ENCODE measurements at places on chromosomes 2 and 18. TPM values are rescaled to one million over a fixed set of nuclear protein-coding genes. Genes with fewer than 3 reads are reported as not detected.

- peak; percentile 69 for DNase-seq
These were observed 124.3 kb upstream of the FOSL2 start for GRCh38 chr2:28268386-28268785.

- no peak for DNase-seq
These were observed 78.4 kb upstream of the ARL5A start for GRCh38 chr2:151906633-151906998.

DNA sequence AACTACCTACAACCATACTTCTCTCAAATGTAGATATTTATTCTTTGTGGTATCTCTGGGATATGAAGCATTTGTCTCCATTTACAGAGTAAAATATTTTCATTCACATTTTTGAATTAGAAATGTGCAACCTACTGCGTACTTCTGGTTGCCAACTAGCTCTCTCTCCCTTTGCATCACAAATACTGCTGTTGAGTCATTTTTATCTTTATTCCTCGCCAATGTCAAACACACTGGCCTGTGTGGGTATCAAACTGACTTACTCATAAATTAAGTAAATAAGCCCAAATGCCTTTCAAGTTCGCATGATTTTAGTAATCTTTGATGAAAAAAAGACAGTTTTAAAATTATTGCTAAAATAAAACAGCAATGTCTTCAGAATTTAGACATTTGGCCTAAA is 67.3 kb downstream of the STAT4 start:
- DNase-seq = no peak

GRCh38 chr2:179059026-179059700 is 9.2 kb upstream of the CCDC141 start:
- no peak for DNase-seq

GRCh38 chr2:138752197-138752956 is 27.8 kb downstream of the NXPH2 start:
- DNase-seq = no peak

DNA sequence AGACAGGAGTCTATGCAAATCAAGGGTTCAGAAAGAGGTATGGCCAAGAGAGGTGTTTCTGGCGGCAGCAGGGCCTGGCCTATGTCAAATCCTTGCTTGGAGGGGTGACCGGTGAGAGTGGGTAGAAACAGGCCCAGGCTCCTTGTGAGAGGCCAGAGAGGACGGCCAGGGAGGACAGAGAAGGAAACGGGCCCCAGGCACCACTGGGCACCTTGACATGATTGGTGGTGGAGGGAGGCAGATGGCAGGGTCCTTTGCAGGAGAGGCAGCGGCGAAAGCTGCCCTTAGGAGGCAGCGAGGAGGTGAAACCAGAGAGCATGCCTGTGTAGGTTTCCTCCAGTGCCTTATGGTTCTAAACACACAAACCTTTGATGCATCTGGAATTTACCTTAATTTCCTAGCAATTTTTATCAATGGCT is 6.2 kb downstream of the RAMP1 start:
- DNase-seq = no peak

- no peak for DNase-seq
These were observed 16.0 kb upstream of the RPL37A start for GRCh38 chr2:216482640-216483039.

GRCh38 chr2:156982615-156983014 is 274.9 kb upstream of the GALNT5 start:
- DNase-seq = no peak

GRCh38 chr2:227933884-227934283 is 62.5 kb downstream of the DAW1 start:
- no peak for DNase-seq

DNA sequence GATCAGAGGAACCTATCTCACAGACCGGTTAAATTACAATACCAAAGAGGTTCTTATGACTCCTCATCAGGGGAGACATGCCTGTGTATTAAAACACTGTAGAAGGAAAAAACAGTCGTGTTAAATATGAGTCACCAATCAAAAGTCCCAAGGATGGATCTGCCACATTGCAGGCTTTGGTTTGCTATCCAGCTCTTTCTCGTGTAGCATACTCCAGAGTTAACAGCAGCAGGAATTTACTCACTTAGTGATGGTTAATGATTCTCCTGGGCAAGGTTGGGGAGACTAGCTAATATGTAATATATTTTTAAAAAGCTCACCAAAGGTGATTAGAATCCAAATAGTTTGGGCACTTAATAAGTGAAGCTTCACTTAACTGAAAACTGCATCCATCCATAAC is 109.7 kb downstream of the MBD5 start:
- DNase-seq = peak; percentile 19

DNA sequence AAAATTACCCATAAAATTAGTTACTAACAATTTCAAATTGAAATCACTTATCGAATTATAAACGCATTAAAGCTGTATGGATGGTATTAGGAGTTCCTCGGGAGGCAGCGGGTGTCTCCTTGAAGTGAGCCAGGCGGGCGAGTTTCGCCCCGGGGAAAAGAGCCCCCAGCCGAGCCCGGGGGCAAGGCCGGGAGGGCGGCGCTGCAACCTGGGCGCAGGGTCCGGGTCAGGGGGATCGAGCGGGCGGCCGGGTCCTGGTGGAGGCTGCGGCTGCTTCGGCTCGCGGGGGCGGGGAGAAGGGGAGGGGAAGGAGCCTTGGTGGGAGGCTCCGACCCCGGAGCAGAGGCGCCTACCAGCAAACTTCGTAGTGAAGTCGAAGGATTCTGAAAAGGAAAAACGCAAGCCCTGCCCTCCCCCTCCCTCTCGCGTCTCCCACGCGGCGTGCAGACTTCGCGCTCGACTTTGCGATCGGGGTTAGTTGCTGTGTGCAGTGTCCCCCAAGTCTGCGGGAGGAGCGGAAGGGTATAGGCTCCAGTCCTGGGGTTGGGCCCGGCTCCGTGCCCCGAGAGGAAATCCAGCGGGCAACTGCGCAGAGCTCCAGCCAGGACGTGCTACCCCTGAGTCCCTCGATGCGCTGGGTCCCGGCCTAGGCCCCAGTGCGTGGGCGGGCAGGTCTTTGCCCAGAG is 140.8 kb downstream of the MEIS1 start:
- peak; percentile 69 for DNase-seq

- no peak for DNase-seq
These were observed 69.5 kb downstream of the RPIA start for GRCh38 chr2:88760819-88761598.

DNA sequence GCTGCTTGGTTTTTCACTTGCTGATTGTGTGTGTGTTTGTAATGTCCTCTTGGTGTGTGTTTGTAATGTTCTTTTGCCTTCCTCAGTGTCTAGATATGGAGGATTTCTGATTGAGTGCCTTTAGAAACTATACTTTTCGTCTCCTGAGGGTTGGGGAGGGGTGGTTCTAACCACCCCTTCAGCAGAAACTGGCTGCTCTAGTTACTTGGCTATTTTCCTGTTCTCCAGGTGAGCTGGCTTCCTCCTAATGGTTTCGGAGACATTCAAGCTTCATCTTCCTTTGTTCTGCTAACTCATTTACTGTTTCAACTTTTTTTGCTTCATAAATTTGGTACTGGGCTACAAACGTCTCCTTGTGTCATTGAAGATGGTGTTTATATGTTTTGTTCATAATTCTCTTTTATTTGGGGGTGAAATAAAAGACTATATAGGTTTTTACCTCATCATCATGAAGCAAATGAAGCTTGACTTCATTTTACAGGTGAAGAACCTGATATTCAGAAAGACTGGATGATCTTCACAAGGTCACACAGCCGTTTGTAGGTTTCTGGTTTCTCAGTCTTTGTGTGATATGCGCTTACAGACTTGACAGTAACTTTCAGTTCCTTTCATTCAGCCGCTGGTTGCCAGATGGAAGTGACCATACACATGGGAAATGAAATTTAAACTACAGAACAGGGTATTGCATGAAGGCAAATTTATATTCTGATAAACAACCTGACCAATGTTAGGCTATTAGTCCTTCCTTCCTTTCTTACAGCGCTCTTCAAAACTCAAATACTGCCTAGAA is 238.5 kb downstream of the GALR1 start:
- no peak for DNase-seq

DNA sequence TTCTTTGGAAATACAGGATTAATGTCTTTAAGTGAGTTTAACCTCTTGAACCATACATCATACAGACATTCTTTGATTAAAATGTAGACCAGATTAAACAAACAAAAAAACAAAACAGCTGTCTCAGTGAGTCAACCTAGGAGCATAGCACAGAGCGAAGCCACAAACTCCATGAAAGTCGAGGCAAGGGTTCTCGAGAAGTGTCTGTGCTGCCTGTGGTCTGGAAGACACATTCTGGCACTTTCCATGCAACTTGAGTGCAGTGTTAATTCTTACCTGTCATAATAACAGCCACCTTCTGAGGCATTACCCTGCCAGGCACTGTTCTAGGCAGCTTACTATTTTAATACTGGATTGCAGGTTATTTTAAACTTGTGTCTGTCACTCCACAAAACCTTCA is 435.5 kb upstream of the MMADHC start:
- DNase-seq = no peak

DNA sequence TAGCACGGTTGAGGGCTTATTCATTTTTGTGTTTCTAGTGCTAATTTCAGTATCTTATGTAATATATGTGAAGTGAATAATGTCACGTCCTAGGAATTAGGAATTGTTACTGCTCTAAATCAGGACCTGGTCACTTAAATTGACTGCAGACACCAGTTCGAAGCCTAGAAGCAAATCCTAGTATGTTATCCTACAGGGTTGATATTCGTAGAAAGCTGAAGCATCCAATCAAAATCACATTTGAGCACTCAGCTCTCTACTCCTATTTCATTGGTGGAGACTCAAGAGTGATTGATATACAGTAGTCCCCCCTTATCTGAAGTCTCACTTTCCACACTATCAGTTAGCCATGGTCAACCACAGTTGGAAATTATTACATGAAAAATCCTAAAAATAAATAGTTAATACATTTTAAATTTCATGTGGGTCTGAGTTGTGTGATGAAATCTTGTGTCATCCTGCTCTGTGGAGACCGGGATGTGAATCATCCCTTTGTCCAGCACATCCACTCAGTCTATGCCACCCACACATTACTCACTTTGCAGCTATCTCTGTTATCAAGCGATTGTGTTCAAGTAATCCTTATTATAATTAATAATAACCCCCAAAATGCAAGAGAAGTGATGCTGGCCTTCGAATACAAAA is 35.2 kb upstream of the SCN9A start:
- DNase-seq = peak; percentile 73

- no peak for DNase-seq
These were observed 112.3 kb upstream of the LYPD1 start for GRCh38 chr2:132782176-132782783.

DNA sequence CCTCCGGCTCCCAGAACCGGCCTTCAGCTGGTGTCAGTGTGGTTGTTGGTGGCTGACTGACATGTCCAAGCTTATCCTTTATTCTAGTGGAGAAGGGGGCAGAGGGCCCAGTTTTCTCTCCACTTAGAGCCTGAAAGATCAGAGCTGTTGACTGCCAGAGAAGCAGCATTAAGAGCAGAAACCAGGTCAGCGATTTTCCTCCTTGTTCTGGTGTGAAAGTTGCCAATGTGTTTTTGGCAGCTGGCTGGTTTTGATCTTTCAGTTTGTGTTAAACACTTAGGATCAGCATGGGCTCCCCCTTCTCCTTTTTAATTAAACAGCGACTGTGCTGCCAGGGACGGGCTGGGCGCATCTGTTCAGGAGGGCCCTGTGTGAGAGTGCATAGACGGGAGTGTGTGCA is 100.9 kb downstream of the ASAP2 start:
- no peak for DNase-seq

GRCh38 chr18:46333431-46334135 is 229.4 kb downstream of the HAUS1 start:
- DNase-seq = no peak

GRCh38 chr2:221649051-221649775 is 77.1 kb upstream of the EPHA4 start:
- no peak for DNase-seq

DNA sequence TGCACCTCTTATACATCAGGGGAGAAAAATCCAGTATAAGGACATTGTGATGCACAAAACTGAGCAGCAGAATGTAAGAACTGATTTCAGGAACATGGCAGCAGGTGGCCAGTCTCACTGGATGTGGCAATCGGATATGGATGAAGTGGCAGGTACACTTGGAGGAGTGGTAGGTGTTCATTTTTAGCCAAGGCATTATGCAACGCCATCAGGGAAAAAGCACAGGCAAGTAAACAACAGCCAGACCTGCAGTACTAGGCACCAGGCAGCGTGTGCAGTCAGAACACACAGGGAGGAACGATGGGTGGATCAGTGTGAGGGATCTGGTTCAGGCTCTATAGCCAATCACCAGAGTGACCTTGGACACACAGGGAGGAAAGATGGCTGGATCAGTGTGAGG is 77.4 kb upstream of the GCFC2 start:
- no peak for DNase-seq

GRCh38 chr2:191881982-191882816 is 35.3 kb upstream of the CAVIN2 start:
- DNase-seq = no peak

DNA sequence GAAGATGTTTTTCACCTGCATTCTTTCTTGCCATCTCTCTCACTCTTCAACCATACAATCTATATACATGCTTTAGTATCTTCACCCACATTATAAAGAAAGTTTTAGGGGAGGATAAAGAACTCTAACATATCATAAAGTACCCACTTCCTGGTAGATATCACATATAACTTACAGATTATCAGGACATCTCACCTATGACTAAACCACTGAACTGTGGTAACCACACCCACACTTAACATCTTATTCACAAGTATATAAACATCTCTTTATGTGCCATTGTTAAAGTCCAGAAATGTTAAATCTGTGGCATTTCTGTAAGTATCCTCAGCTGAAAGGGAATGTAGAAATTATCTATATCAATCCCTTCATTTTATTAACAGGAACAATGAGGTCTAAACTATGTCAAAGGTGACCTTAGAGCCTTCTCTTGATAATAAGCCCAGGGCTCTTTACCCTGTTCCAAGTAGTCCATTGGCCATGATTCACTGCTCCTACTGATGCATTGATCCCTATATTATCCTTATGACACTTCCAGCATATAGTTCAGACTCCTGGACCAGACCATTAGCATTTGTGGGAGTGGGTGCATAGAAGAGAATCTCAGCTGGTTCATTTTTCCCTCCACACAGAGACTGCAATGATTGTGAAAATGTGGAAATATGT is 182.4 kb downstream of the SUCLG1 start:
- DNase-seq = no peak

GRCh38 chr2:42927334-42928160 is 135.2 kb upstream of the HAAO start:
- DNase-seq = no peak

XIRP2 gene
- total RNA-seq = under 0.01 TPM

MEP1B gene
- total RNA-seq = 0.64 TPM

LCT gene
- under 0.01 TPM for total RNA-seq

HOXD10 gene
- total RNA-seq = 58.7 TPM

COL4A4 gene
- under 0.01 TPM for total RNA-seq

MBD2 gene
- 35.8 TPM for total RNA-seq

GALNT14 gene
- total RNA-seq = under 0.01 TPM

TNFRSF11A gene
- under 0.01 TPM for total RNA-seq

HOXD13 gene
- total RNA-seq = not detected

MDH1 gene
- 164 TPM for total RNA-seq

LOXL3 gene
- total RNA-seq = 9.9 TPM

ZAP70 gene
- total RNA-seq = not detected

SIX3 gene
- not detected for total RNA-seq
